ENCODE measurements at places on chromosomes 1 and 21.

GRCh38 chr1:89466307-89466930, 58.2 kb upstream of the LRRC8B start:
- DNase-seq = no peak

DNA sequence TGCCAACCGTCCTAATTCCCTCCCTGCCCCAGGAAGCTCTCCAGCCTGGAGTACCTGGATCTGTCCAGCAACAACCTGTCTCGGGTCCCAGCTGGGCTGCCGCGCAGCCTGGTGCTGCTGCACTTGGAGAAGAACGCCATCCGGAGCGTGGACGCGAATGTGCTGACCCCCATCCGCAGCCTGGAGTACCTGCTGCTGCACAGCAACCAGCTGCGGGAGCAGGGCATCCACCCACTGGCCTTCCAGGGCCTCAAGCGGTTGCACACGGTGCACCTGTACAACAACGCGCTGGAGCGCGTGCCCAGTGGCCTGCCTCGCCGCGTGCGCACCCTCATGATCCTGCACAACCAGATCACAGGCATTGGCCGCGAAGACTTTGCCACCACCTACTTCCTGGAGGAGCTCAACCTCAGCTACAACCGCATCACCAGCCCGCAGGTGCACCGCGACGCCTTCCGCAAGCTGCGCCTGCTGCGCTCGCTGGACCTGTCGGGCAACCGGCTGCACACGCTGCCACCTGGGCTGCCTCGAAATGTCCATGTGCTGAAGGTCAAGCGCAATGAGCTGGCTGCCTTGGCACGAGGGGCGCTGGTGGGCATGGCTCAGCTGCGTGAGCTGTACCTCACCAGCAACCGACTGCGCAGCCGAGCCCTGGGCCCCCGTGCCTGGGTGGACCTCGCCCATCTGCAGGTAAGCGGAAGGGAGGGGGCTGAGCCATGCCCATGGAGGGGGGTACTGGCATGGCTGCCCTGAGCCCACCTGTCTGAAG, 16.5 kb downstream of the PODN start:
- no peak for DNase-seq

GRCh38 chr1:47175227-47175934, 14.5 kb downstream of the PDZK1IP1 start:
- DNase-seq = peak; percentile 69

- DNase-seq = no peak
These were observed 52.0 kb downstream of the ZNHIT6 start for GRCh38 chr1:85656256-85656655.

DNA sequence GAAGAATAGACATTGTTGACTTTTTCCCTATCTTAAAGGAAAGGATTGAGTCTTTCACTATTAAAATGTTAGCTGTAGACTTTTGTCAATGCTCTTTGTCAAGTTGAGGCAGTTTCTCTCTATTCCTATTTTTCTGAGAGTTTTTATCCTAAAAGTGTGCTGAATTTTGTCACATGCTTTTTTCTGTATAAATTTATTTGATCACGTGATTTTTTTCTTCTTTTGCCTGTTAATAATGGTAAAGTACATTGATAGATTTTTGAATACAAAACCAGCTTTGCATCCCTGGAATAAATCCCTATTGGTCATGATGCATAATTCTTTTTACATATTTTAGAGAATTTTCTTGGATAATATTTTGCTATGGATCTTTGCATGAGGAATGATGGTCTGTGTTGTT, 60.1 kb downstream of the DNAH14 start:
- DNase-seq = no peak

Data from mesothelial cell of epicardium (in vitro differentiated cells).